HFFc6 (cell line): ENCODE measurements at places on chromosomes 4 and X.

DNA sequence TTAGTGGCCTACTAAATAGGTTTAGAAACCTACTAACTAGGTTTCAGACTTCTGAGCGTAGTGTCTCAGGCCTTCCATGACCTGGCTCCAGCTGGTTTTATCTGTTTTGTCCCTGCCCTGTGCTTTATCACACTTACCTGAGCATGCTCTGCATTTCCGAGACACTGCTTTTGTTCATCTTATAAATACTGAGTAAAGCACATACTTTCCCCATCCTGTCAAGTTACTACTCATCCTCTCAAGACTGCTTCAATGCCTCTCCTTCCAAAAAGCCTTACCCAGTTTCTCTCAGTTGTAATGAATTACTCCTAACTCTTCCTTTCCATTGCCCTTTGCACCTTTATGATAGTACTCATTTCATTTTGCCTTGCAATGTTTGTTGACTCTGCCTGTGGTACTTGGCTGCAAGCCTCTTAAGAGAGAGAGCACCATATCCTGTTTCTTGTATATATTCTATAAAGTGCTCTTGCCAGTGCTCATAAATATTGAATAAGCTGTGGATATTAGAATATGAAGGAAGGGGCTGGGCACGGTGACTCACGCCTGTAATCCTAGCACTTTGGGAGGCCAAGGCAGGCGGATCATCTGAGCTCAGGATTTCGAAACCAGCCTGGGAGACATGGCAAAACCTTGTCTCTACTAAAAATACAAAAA, 34.4 kb downstream of the SLAIN2 start:
- peak; percentile 79 for DNase-seq

GRCh38 chr4:138174981-138175794, 67.0 kb downstream of the SLC7A11 start:
- no peak for DNase-seq

DNA sequence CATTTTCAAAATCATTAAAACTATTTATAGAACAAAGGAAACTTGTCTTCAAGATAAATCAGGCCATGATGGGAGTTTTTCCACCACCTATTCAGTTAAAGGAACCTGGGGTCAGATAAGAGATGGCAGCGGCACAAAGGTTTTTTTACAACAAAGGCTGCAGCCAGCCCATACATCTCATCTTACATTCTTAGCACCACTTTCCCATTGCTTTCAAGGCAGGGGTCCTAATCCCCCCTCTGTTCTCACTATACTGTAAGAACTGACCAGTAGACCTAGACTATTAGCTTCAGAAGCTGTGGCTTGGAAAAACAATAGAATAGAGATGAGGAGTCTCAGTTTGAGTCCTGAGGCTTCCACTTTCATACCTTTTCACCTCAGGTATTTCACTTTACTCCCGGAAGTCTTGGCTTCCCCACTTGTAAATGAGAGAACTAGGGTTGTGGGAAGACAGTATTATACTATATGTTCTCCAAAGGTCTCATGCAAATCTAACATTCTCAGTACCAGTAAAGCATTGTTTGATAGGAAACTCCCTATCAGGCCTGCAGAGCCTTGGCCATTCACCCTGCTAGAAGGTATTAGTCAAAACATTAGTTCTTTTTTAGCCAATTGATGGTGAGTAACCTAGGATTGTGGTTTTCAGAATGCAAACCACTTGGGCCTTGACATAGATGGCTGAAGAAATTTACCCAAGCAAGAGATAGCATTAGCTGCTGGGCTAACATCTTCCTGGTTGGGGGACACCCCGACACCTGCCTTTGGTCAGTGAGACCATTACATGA, 182.9 kb upstream of the PBDC1 start:
- DNase-seq, result no peak

DNA sequence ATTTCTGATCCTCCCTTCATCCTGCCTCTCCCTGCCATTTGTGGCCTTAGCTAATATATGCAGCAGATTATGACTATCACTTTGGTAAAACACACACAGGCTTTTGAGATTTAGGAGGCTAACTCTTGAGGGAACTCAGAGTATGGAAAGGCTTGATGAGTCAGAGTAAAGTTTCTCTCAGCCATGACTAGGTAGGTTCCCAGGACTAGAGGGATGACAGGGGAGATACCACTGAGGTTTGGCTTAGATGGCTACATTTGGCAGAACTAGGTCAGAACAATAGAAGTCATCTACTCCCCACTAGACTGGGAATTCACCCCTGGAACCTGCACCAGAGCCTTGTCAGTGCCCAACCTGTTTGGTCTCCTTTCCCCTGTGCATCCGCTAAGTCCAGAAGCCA, 585.7 kb downstream of the TLL1 start:
- DNase-seq, result peak; percentile 12

- no peak for DNase-seq
These were observed 19.4 kb upstream of the FGG start for GRCh38 chr4:154631828-154632227.

DNA sequence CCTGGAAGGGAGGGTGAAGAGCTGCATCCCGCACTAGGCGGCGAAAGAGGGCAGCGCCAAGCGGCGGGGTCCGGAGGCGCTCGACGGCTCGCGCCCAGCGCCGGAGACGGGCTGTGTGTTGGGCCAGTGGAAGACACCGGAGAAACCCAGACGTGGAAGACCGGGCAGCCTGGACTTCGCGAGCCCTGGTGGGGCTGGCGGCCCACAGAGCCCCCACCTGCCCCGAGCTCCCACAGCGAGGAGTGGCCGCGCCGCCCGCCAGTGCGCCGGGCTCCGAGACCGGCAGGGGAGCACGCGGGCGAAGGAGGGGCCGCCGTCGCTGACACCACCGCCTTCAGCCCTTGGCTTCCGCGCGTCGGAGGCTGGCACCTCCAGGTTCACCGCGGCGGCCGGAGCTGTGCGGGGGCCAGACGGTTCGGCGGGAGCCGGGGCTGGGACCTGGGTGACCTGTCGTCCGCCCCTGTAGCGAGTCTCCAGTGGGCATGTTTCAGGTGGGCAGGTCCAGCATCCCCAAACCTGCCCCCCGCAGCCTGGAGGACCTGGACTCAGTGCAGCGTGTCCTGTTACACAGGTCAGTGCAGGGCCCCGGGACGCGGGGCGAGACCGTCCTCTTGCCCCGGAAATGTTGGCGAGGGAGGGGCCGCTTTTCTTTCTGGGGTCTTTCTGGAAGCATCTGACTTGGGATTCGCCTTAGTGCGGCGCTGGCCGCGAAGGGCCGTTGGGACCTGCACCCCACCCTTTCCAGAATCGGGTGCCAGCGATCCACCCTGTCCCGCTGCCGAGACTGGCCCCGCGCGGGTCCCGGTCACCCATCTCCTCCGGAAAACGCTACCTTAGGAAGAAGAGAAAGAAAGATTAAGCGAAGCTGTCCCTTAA, 9.6 kb upstream of the INTU start:
- no peak for DNase-seq

- DNase-seq, result peak; percentile 33
These were observed 163.1 kb upstream of the PLAC1 start for GRCh38 chrX:134821370-134821769.

DNA sequence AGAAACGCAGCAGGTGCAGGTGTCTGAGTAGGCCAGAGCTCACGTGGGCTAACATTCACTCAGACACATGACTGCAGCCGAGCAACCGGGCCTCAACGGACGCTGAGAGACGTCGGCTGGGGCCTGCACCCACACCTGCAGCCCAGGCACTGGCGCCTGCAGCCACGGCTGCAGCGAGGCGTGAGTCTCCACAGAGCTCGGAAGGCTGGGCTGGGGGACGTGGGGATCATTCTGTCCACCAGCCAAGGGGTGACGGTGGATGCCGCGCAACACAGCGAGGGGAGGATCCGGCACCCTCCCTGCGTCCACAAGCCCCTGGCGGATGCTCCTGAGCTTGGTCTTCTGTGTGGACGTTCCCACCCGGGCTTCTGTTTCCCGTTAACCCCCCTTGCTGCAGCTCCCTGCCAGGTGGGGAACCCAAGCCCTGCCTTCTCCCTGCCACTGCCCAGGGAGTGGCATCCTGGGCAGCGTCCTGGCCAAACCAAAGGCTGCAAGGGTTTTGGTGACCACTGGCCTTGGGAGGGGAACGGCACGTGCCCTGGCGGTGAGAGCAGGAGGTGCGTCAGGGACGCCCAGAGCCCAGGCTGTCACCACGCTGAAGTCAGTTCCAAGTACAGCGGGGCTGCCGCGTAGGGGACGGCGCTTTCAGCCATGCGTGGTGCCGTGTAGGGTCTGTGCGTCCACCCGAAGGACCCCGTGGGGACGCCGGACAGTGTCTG, 16.3 kb downstream of the PPP2R3B start:
- DNase-seq, result no peak

GRCh38 chr4:88318751-88319350, 34.5 kb upstream of the PPM1K start:
- DNase-seq, result no peak

DNA sequence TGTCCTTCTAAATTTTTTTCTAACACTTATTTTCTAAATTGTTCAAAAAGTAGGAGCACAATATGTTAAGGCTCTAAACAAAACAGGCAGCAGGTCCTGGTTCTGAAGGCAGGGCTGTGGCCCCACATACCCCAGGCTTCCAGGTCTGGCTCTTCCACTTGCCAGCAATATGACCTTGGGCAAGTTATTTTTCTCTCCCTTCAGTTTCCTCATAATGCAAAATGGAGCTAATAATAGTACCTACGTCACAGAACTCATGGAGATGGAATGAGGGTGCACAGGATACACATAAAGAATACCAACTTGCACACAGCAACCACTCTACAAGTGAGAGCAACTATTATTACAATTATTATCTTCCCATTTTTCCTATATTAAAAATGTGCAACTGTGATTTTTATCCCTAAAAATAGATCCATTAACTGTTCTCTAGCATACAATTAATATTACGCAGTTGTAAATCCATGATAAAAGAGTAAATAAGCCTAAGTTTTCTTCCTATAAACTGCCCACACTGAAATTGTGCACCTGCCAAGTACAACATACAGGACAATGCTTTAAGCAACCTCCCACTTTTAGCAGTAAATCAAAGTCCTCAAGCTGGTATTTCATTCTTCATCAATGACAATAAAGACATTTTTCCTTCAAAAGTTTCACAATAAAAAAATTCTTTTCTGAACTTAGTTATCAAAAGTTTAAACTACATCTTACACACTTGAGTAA, 27.0 kb downstream of the OTUD4 start:
- peak; percentile 13 for DNase-seq

DNA sequence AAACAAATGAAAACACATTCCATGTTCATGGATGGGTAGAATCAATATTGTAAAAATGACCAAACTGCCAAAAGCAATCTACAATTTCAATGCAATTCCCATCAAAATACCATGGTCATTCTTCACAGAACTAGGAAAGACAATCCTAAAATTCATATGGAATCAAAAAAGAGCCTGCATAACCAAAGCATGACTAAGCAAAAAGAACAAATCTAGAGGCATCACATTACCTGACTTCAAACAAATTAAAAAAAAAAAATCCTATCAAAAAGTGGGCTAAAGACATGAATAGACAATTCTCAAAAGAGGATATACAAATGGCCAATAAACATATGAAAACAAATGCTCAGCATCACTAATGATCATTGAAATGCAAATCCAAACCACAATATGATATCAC, 297.5 kb downstream of the NAF1 start:
- DNase-seq, result no peak

GRCh38 chr4:157776930-157777528, 395.8 kb downstream of the GASK1B start:
- no peak for DNase-seq

DNA sequence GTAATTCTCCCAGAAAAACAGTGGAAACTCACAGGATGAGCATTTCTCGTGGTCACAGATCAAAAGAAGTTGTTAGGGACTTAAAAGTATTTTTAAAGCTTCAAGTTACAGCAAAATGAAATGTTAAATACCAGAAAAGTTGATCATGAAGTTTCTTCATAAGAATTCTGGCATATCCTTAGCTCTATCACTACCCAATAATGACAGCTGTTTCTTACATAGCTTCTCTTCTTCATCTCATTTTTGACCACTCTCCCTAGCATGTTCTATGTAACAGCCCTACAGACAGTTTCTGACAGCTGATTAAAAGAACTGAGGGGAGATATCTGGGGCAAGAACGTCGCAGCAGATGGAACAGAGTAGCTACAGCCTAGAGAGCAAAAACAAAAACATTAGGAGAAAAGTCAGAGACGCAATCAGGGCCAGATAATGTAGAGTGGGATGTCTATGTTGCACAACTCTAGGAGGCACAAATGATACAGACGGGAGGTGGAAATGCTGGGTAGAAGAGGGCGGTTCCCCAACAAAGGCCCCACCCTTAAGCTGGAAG, 108.7 kb downstream of the CORIN start:
- no peak for DNase-seq

GRCh38 chr4:98539741-98540140, 118.7 kb downstream of the TSPAN5 start:
- DNase-seq, result no peak

DNA sequence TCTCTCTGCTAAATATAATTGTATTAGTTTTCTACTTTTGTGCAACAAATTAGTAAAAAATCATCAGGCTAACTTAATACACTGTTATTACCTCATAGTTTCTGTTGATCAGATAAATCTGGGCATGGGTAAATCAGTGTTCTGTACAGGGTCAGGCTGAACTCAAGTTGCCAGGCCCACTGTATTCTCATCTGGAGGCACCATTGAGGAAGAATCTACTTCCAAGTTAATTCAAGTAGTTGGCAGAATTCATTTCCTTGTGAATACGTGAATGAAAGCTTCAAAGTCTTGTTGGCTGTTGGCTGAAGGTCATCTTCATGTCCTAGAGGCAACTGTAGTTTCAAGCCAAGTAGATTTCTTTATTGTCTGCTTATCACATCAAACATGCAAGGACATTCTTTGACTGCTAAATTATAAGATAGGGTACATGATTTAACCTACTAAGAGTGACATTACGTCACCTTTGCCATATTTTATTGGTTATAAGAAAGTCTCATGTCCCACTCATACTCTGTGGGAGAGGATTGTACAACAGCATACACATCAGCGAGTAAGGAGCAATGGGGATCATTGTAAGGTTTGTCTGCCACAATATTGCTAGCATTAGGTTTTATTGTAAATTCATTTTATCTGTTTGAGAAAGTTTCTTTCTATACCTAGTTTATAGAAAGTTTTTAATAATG, 1219.0 kb downstream of the ARAP2 start:
- DNase-seq, result no peak

DNA sequence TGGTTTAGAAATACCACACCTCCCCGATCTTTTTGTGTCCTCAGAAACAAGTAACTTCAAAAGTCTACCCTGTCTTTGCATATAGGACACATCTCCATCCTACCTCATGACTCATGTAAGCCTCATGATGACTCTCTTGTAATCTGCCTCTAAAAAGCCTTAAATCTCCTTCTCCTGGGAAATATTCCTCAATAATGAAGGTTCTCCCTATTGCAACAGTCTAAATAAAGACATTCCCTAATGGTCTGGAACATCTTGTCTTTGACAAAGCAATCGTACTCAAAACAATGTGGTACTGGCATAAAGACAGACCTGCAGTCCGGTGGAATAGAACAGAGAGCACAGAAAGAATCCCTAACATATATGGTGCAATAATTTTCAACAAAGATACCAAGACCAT, 257.7 kb downstream of the OPHN1 start:
- DNase-seq, result no peak

- peak; percentile 1 for DNase-seq
These were observed 230.0 kb downstream of the CCSER1 start for GRCh38 chr4:90357117-90357710.

GRCh38 chrX:64093761-64094160, 111.7 kb downstream of the AMER1 start:
- DNase-seq, result peak; percentile 13
